Stimulated activated CD4-positive, alpha-beta T cell treated with anti-CD3 and anti-CD28 coated beads, Interleukin-4, amount 100 ng/mL, for 48 hours (primary cell): ENCODE measurements at places on chromosomes 3 and 15.

- DNase-seq, result no peak
Observed at GRCh38 chr3:133821767-133822638, 16.4 kb downstream of the SRPRB start.

GRCh38 chr3:157837336-157837735 lies 268.9 kb downstream of the SHOX2 start:
- DNase-seq, result no peak

DNA sequence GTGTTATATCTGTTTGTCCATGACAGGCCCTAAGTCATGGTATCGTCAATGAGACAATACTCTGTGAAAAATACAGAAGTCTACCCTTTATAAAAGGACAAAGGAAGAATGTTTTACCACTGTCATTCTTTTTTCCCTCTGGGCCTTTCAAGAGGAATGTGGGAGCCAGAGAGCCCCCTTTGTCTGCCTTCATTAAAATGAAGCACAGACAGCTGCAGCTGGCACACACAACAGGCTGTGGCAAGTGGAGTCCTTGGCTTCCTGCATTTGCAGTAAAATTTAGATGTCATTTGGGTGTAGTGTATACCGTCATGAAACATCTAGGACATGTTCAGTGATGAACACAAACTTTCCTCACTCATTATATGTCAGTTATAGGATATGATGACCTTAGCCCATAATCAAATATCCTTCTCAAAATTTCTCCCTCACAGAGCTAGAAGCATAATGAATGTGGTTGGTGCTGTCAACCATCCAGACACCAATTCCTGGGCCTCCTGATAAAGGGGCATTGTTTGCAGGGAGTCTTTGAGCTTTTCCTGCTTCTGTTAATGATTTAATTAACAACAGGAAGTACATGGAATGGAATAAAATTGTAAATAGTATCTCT lies 76.4 kb downstream of the DHX36 start:
- no peak for DNase-seq

GRCh38 chr3:58801541-58801940 lies 135.0 kb upstream of the FAM3D start:
- DNase-seq, result no peak

GRCh38 chr15:60512937-60513336 lies 34.0 kb upstream of the ICE2 start:
- DNase-seq, result no peak

GRCh38 chr15:41801850-41802455 lies 25.9 kb upstream of the JMJD7 start:
- no peak for DNase-seq

DNA sequence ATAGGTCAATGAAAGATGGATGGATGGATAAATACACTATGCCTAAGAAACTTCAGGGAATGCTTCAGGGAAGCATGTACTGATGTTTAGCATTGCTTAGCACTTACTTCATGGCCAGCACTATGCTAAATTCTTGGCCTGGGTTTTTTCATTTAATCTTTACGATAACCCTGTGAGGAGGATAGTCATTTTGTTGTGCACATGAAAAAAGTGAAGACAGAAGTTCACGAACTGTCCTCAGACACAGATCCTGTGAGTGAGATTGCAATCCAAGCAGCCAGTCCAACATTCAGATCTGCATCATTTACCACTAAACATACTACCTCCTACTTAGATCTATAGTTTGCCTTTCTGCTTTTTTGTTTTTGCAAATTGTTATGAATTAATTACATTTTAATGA lies 510.8 kb upstream of the AGTR1 start:
- no peak for DNase-seq

DNA sequence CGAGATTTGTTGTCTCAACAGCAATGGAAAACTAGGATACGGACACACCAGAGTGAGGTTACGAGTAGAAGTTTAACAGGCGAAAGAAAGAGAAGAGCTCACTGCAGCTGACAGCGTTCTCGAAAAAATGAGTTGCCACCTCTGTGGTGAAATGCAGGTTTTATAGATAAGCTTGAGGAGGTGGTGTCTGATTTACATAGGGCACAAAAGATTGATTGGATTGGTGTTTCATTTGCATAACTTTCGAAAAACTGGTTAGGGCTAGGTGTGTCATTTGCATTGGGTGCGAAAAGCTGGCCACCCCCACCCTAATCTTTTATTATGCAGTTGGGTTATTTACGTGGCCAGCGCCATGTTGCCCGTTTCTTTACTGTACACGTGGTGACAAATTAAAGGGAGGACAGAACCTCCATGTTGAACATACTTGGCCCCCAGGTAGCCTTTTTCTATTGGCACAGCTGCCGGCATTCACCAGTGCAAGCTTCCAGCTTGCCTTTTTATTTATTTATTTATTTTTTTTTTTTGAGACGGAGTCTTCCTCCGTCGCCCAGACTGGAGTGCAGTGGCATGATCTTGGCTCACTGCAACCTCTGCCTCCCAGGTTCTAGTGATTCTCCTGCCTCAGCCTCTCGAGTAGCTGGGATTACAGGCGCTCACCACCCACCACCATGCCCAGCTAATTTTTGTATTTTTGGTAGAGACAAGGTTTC lies 8.3 kb downstream of the IFT122 start:
- DNase-seq, result no peak

- DNase-seq, result no peak
Observed at GRCh38 chr15:71971905-71972304, 146.0 kb downstream of the MYO9A start.

DNA sequence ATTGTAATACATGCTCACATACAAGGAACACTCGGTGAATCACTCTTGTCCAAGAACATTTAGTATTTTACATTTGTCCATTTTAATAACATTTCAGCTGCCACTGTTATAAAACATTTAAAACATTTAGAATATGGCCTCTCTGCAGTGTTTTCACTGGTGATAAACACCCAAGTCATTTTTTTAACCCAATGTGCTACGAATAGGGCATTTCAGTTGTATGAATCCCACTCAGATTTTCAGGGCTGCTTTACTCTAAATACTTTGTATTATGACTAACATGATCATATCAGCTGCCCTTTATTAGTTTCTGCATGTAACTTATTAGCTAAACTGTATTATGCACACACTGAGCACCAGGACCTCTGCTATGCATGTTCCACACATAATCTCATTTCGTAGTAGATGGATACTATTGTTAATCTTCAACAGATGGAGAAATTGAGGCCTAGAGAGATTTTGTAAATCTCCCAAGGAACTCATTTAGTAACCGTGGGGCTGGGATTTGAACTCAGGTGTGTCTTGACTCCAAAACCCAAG lies 148.6 kb upstream of the CDIN1 start:
- DNase-seq, result no peak

- DNase-seq, result no peak
Observed at GRCh38 chr3:97967966-97968365, 4.3 kb downstream of the RIOX2 start.

DNA sequence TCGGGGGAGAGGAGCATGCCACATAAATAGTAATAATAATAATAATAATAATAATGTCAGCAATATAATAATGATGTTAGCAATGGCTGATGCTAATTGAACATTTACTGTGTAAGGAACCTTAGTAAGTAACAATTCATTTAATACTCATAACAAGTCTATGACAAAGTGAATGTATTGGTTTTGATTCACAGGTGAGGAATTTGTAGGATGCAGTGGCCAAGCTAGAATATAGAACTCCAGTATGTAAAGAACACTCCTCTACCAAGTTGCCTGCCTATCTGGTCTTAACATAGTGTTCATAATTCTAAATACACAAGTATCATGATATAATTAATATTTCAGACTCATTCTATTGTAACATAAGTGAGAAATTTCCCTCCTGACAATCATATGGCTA lies 1016.5 kb downstream of the ROBO1 start:
- DNase-seq, result no peak

DNA sequence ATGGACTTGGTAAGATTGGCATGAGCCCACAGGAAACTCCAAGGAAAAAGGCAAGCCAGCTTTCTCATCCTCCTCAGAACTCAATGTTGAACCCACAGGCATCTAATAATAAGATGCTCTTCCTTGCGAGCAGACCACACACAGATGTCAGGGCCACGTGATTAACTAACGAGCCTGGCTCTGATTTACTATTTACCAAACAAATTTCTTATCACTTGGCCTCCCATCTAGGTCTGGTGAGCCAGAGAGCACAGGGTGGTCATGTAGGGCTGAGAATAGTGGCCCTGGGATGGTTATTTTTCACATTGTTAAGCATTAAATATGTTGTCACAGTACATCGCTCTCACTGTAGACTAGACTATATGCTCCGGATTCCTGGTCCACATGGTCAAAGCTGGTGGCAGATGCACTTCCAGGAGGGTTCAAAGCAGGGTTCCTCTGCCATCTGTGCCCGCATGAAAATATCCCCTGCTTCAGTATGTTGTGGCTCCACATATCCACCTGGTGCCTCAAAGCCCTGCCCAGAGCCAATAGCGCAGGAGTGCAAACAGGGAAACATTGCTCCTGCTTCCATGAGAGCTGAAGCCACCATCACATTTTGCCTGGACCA lies 472.5 kb upstream of the WNT5A start:
- no peak for DNase-seq

GRCh38 chr3:151218136-151218535 lies 15.1 kb upstream of the GPR171 start:
- DNase-seq, result no peak

DNA sequence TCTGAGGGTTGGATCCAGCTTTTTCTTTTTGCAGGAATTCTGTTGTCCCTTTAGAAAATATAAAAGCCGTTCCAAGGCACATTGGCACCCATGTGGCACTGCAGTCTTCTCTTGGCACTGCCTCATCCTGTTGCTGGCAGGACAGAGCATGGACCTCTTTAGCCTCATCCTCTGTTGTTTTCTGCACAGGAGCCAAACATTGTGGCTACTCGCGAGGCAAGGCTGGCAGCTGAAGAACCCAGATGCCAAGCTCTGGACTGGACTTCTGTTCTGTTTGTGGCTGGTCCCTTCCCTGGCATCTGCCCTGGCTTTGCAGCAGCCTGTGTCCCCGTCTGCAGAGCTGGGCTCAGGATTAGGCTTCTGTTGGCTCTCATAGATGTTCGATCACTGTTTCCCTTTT lies 224.7 kb upstream of the TBC1D5 start:
- no peak for DNase-seq

DNA sequence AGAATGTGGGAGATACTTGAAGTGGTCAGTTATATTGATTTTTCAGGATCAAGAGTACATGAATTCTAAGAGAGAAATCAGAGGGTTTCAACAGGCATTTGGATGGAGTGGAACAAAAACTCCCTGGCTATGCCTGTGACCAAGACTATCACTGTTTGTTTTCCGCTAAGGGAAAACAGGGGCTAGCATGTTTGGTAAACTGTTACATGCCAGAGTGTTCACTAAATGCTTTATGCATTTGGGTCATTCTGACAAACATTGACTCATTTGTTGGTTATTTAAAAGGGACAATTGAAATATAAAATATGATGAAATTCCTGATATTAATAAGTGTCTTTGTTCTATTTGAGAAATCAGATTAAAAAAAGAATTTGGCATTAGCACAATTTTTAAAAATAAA lies 603.9 kb upstream of the KCNMB2 start:
- no peak for DNase-seq

DNA sequence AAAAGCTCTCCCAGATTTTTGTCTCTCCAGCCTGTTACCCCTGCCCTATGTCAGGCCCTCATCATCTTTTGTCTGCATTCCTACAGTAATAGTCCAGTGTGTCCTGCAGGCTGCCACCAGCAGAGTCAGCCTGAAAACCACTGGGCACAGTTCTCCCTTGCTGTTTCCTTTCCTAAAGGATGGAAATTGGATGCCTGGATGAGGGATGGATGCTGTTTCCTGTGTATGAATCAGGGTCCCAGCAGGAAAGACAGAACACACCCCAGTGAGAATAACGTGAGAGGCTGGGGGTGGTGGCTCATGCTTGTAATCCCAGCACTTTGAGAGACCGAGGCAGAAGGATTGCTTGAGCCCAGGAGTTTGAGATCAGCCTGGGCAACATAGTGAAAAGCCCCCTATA lies 3.3 kb upstream of the SNX33 start:
- no peak for DNase-seq

DNA sequence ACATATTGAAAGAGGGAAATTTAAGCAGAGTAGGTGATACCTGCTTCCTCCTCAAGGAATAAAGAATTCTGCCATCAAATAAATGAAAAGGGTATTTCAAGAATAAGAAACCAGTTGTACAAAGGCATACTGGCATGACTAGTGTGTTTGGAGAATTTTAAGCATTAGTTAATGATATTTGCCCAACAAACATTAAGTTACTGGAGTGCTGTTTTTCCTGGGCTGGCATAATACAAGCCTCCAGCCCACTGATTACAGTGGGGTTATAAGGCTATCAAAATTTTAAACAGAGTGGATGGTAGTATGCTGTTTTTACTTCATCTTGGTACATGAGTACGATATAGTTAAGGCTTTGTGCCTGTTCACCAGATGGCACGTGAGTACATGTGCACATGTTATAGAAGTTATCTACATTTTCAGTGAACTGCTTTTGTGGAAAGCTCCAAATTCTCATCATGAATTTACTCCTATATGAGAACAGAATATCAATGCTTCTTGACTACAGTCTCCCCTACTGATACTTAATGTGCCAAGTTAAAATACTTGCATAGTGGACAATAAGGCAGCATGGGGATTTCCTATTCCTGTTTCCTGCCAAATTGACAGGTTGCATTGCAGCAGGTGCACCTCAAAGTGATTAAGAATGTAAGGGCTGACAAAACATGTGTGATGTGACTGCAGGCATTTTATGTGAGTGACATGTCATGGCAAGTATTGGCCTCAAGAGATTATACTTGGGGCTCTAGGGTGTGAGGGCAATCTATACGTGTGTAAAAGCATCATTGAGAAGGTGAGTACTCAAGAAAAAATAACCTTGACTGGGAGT lies 14.9 kb downstream of the NAALADL2 start:
- DNase-seq, result no peak

DNA sequence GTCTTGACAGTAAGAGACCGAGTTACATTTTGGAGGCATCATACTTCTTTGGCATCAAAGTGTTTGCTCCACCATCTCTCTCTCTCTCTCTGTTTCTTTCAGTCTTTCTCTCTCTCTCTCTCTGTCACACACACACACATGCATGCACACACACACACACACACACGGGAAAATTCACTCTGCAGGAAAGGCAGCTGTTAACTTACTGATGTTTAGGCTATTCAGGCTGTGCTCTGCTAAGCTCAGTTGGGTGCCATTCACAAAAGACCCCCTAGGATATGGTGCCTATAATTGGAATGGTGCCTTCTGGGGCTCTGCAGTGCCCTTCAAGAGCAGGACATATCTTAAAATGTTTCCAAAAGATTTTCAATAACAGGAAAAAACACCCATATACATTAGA lies 78.2 kb downstream of the KCNH8 start:
- no peak for DNase-seq

DNA sequence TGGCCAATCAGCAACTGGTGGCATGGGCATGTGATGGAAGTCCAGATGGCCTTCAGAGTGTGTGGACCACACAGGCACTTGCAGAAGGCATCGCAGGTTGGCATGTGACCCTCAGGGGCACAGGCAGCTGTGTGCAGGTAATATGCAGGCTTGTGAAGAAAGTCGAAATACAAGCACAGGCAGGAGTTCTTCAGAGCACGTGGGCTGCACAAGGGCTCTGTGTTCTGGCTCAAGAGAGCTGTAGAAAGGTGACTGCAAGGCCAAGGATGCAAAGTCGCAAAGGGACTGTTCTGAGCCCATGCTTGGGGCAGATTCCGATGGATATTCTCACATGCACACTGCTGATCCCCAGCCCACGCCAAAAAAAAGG lies 8.3 kb downstream of the LRRC2 start:
- no peak for DNase-seq

GRCh38 chr15:64883997-64884511 lies 27.6 kb upstream of the ANKDD1A start:
- peak; percentile 73 for DNase-seq

- DNase-seq, result peak; percentile 45
Observed at GRCh38 chr15:52780172-52780980, 9.8 kb downstream of the ONECUT1 start.

- no peak for DNase-seq
Observed at GRCh38 chr15:101618851-101619614, 33.1 kb downstream of the TM2D3 start.
